ENCODE measurements at places on chromosomes 12 and 14. TPM values are rescaled to one million over a fixed set of nuclear protein-coding genes. Genes with fewer than 3 reads are reported as not detected.

- no peak for DNase-seq
Measured at GRCh38 chr12:14327711-14328110, 37.8 kb upstream of the ATF7IP start.

DNA sequence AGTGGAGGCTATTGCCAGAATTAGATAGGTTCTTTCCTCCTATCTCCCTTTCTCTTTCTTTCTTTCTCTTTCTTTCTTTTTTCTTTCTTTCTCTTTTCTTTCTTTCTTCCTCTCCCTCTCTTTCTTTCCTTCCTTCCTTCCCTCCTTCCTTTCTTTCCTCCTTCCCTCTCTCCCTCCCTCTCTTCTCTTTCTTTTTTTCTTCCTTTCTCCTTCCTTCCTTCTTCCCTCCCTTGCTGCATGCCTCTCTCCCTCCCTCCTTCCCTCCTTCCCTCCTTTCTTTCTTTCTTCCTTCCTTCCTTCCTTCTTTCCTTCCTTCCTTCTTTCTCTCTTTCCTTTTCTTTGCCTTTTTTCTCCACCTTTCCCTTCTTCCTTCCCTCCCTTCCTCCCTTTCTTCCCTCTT lies 16.4 kb upstream of the MDGA2 start:
- DNase-seq: no peak

- DNase-seq: no peak
Measured at GRCh38 chr14:75636100-75636692, 24.5 kb downstream of the ERG28 start.

DNA sequence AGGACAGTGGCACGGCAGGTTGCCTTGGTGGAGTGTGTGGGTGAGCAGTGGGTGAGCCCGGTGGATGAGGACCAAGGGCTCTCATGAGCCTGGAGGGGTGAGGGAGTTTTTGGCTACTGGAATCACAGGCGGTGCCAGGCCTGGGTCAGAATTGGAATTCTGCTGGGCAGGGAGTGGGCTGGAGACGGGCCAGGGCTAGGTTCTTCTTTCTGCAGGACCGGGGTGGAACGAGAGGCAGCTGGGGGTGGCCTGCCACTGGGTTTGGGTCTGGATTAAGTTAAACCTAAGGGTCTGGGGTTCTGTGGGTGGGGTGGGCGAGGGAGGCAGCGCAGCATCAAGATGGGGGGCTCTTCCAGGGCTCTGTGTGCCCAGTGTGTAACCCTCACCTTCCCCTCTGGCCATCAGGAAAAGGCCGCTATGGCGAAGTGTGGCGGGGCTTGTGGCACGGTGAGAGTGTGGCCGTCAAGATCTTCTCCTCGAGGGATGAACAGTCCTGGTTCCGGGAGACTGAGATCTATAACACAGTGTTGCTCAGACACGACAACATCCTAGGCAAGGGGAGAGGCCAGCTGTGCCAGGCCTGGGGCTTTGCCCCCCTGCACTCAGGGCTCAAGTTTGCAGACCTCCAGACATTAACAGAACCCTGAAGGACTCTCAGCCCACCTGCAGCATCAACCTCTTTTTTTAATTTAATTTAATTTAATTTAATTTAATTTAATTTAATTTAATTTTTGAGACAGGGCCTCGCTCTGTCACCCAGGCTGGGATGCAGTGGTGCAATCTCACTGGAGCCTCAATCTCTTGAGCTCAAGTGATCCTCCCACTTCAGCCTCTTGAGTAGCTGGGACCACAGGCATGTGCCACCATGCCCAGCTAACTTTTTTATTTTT lies 7.0 kb downstream of the ACVRL1 start:
- DNase-seq: no peak

- no peak for DNase-seq
Measured at GRCh38 chr12:13061377-13061776, 17.2 kb downstream of the FAM234B start.

GRCh38 chr14:75995372-75996041 lies 9.9 kb downstream of the IFT43 start:
- peak; percentile 83 for DNase-seq

DNA sequence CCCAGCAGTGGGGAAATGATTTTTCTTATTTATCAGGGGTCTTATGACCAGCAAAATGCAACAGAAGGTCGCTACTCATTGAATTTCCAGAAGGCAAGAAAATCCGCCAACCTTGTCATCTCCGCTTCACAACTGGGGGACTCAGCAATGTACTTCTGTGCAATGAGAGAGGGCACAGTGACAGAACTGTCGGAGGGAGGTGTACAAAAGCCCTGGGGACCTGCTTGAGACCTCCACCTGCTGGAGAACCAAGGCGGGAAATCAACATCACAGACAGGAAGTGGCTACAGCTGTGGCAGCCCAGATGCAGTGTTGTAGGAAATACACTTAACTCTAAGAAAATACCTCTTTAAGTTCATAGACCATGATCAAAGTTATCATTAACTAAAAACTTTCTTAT lies 250.9 kb upstream of the OR4E1 start:
- DNase-seq: no peak

DNA sequence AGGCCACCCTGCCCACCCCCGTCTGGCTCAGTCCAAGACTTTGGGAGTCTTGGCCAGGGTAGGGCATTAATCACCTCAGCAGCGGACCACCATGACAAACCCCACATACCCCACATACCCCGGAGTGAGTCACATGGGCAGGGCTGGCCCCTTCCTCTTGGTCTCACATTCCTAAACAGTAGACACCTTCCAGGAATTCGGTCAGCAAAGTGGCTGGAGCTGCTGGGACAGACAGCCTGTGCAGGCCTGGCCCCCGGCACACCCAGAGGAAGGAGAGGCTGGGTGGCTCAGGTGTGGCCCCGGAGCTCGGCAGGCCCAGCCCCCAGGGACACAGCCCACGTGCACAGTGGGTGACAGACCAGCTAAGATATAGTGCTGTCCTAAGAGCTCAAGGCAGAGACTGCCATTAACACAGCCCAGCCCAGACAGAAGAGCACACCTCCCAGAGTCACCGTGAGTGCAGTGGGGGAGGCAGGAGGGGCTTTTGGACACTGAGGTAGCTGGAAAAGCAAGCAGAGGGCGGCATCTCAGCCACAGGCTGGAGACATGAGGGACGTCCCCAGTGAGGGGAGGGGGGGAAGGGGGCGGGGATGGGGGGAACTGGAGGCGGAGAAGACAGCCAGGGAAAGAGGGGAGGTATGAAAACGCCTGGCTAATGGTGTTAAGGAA lies 24.0 kb downstream of the CCDC85C start:
- no peak for DNase-seq

GRCh38 chr14:67928375-67928774 lies 108.8 kb downstream of the RAD51B start:
- DNase-seq: no peak

GRCh38 chr12:24852420-24852819 lies 96.5 kb downstream of the BCAT1 start:
- no peak for DNase-seq

GRCh38 chr14:104420990-104421389 lies 158.6 kb upstream of the C14orf180 start:
- DNase-seq: no peak

- no peak for DNase-seq
Measured at GRCh38 chr12:19659086-19659485, 219.8 kb downstream of the AEBP2 start.

DNA sequence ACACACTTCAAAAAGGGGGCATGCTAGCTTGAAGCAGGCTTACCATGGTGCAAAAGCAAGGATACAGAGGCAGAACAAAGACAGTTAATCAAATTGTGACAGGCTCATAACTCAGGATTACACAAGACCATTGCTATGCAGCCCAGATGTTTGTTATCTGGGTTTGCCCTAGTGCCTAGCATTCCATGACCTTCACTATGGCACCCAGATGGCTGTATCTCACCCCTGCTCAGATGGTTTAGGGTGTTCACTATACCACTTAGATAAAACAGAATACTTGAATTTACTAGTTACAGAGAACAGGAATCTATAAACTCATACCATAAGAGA lies 56.2 kb downstream of the SDR9C7 start:
- DNase-seq: no peak

- DNase-seq: no peak
Measured at GRCh38 chr12:80777587-80777986, 60.9 kb downstream of the MYF5 start.

DNA sequence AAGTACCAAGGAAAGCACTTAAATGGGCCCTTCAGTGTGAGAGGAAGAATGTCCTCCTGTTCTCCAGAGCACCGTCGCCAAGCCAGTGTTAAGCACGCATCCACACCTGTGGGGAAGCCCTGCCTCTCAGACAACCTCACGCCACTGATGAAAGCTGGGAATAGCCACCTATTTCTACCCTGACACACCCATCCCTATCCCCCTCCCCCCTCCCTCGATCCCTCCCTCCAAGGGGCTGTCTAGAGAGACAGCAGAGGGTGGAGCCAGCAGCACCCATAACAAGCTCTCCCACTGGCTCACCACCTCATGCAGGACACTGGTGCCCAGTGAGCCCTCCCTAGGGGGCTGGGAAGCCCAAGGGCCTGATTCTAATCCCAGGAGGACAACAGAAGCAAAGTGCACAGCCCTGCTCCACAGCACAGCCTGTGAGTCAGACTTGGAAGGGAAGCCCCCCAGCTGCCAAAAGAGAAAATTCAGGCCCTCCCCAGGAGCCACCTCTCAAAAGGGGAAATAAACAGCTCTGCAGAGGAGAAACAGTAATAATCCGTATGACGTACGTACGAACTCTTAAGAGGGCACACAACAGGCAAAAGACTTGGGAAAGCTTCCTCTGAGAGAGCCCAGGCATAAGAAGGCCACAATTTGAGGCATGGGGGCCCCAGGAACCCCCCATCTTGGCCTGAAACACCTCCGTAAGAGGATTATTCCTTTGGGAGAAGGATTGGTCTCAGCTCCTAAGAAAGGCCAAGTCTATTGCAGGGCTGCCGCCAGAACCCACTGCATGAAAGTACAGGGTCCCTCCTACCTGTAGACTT lies 7.8 kb downstream of the PITPNM2 start:
- DNase-seq: no peak

DNA sequence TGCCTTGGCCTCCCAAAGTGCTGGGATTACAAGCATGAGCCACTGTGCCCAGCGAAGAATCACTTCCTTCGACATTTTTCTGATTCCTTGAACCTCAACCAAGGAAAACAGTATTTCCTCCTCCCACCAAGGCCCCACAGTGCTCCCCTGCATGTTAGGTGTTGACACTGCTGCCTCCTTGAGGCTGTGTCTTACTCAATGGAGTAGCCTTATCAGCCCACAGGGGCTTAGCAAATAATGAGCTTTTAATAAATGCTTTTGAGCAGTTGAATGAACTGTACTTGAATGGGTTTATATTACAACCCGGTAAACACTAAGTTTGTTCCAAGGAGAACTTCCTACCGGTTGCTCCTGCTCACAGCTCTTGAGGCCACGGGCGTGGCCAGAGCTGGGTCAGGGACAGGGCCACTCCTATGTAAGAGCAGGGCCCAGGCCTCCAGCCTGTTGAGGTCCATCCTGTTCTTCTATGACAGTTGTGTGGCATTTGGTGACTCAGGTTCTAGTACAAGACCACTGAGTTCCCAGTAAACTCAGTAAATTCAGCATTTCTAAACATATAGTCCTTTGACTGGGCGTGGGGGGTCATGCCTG lies 36.8 kb upstream of the TUBA1A start:
- no peak for DNase-seq

DNA sequence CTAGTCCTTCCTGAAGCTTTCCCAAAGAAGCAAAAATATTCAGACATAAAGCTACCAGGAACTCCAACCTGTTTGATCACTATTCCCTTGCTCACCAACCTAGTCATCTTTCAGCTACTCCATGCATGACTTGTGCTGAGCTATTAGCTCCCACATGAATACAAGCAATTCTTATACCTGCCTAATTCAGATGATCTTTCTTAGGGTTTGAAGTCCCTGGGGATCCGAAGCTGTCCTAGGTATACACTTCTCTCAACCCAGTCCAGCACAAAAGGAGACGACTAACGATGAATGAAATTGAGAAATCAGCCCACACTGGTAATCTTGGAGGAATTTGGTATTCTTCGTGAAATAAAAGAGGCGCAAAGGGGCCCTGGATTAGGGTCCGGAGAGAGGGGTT lies 631 bp upstream of the PTGR2 start:
- no peak for DNase-seq

- no peak for DNase-seq
Measured at GRCh38 chr12:132305991-132306884, 23.2 kb downstream of the GALNT9 start.

DNA sequence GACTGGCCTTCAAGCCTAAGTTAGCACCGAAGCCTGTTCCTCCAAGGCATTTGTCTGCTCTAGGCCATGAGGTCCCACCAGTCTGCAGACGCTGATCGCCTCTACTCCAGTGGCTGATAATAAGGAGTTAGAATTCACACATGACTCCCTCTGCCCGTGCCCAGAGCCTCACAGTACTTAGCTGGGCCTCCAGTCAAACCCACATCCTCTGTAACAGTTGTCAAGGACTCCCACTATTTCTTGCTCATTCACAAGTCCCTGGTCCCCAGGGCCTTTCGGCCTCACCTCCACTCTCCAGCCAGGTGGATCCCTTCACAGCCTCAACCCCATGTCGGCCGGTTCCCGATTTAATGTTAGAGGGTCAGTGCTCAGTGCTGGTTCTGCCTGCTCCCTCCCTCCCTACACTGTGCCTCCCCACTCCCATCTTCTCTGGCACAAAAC lies 6.3 kb upstream of the KRT5 start:
- no peak for DNase-seq

DNA sequence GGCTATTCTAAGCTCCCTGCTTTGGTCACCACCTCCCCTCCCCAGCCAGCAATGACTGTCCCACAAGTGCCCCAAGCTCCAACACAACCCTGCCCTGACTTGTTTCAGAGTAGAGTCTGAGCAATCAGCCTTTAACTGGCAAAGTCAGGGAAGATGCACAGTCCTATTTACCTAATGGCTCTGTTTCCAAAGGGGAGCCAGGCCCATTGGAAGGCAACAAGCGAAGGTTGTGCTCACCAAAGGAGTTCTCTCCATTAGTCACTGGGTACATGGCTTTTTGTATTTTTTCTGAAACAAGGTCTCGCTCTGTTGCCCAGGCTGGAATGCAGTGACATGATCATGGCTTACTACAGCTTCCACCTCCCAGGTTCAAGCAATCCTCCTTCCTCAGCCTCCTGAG lies 267.1 kb upstream of the CRY1 start:
- no peak for DNase-seq

GRCh38 chr12:11829764-11830194 lies 180.3 kb downstream of the ETV6 start:
- no peak for DNase-seq

RHEBL1 gene
- not detected for total RNA-seq

PTPRO gene
- 0.76 TPM for total RNA-seq

PLEKHG3 gene
- total RNA-seq: 5.3 TPM

PIANP gene
- 0.10 TPM for total RNA-seq

RCOR1 gene
- 11.6 TPM for total RNA-seq

SIX4 gene
- total RNA-seq: 28.4 TPM

ESPL1 gene
- total RNA-seq: 0.37 TPM

GNB3 gene
- 0.23 TPM for total RNA-seq

WDHD1 gene
- 2.0 TPM for total RNA-seq

CCDC197 gene
- total RNA-seq: 1.3 TPM

POTEM gene
- not detected for total RNA-seq

GPR33 gene
- not detected for total RNA-seq

KLRC1 gene
- not detected for total RNA-seq

CORO1C gene
- total RNA-seq: 67.1 TPM

KRT74 gene
- not detected for total RNA-seq

ACOT6 gene
- not detected for total RNA-seq

AP4S1 gene
- total RNA-seq: 13.9 TPM

HPD gene
- total RNA-seq: 3.3 TPM

NKX2-1 gene
- not detected for total RNA-seq

Data from psoas muscle (tissue), 8 donors.